Endodermal cell (in vitro differentiated cells): ENCODE measurements at places on chromosomes 4 and X. TPM values are rescaled to one million over a fixed set of nuclear protein-coding genes. Genes with fewer than 3 reads are reported as not detected.

The CT47B1 gene
- total RNA-seq = not detected in 2 replicates

The ZNF185 gene
- total RNA-seq = 13.0 and 13.5 TPM in 2 replicates

- no peak overlapping the region for H3K4me3 ChIP-seq
- no peak for DNase-seq
These were observed 17.5 kb downstream of the ANKRD50 start for GRCh38 chr4:124694946-124695598.

GRCh38 chrX:132778917-132779316, 179.5 kb downstream of the HS6ST2 start:
- H3K27ac ChIP-seq = no peak overlapping the region
- H3K36me3 ChIP-seq = no peaks in the 10 kb centered on the region
- no peak overlapping the region for H3K4me3 ChIP-seq
- no peaks in the 10 kb centered on the region for H3K4me1 ChIP-seq
- H3K27me3 ChIP-seq = no peaks in the 10 kb centered on the region

The STARD8 gene
- 1.5 and 2.0 TPM in 2 replicates for total RNA-seq

DNA sequence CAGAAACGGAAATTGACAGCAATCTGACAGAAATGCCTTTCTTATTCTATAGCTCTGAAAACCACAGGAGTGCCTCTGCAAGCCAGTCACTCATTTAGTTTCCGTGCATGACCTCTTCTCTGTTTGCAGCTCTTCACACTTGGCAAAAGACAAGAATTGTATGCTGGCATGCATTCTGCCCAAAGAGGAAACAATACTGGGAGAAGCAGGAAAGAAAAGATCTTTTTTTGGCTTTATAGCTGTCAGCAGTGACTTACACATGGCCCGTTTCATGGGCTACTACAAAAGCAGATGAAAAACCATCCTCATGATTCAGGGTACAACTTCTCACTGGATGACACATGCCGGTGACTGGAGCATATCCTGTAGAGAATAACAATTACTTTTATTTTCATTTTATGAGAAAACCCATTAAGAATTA, 249.4 kb downstream of the ADAMTS3 start:
- no peaks in the 10 kb centered on the region for H3K36me3 ChIP-seq
- no peak for DNase-seq
- H3K27me3 ChIP-seq = no peaks in the 10 kb centered on the region
- H3K27ac ChIP-seq = no peak overlapping the region
- H3K4me3 ChIP-seq = no peak overlapping the region

- H3K4me3 ChIP-seq = no peak overlapping the region
- DNase-seq = peak; percentile 90
- H3K36me3 ChIP-seq = no peaks in the 10 kb centered on the region
- no peaks in the 10 kb centered on the region for H3K4me1 ChIP-seq
- H3K27me3 ChIP-seq = no peaks in the 10 kb centered on the region
- H3K27ac ChIP-seq = no peak overlapping the region
These were observed 1.7 kb downstream of the PRAF2 start for GRCh38 chrX:49071877-49072711.

- H3K27me3 ChIP-seq = no peaks in the 10 kb centered on the region
- peak overlapping the region; percentile 57 for H3K4me3 ChIP-seq
- H3K27ac ChIP-seq = no peak overlapping the region
- peaks cover 5% of the 10 kb centered on the region for H3K4me1 ChIP-seq
- H3K36me3 ChIP-seq = no peaks in the 10 kb centered on the region
- no peak for DNase-seq
These were observed 133.6 kb upstream of the RASGEF1B start for GRCh38 chr4:81605271-81605670.

- H3K27me3 ChIP-seq = no peaks in the 10 kb centered on the region
- H3K4me3 ChIP-seq = no peak overlapping the region
- H3K4me1 ChIP-seq = no peaks in the 10 kb centered on the region
These were observed 61.2 kb upstream of the DAPP1 start for GRCh38 chr4:99755223-99755944.

The HSPA4L gene
- 1.7 and 2.0 TPM in 2 replicates for total RNA-seq

- H3K27me3 ChIP-seq = no peaks in the 10 kb centered on the region
- peak; percentile 68 for DNase-seq
- H3K36me3 ChIP-seq = no peaks in the 10 kb centered on the region
- H3K27ac ChIP-seq = no peak overlapping the region
These were observed 100.4 kb downstream of the HMX1 start for GRCh38 chr4:8771258-8771590.

The UGT2B15 gene
- total RNA-seq = not detected in 3 replicates

DNA sequence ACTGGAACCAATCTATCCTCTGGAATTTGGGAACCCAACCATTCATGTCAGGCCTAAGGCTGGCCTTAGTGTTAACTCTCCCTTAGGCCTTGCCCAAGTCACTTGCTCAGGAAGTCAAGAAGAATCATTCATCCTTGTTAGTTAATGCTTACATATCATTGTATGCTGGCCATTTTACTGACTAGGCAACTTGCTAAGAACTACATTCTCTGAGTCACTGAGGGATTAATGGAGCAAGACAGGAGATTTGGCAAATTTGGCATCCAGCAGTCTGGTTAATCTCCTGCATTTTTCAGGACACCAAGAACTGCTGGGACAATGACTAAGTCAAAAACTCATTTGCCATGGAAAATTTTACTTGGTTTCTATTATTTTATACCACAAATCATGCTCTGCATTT, 115.8 kb upstream of the DDIT4L start:
- no peak overlapping the region for H3K4me3 ChIP-seq
- no peaks in the 10 kb centered on the region for H3K4me1 ChIP-seq
- no peak for DNase-seq
- H3K27ac ChIP-seq = no peak overlapping the region

The TSPAN6 gene
- 58.4 to 60.4 TPM (median 59.1 TPM) in 3 replicates for total RNA-seq

GRCh38 chrX:118971552-118971951, 2.9 kb upstream of the LONRF3 start:
- no peaks in the 10 kb centered on the region for H3K4me1 ChIP-seq
- no peak overlapping the region for H3K4me3 ChIP-seq
- peaks cover 49% of the 10 kb centered on the region for H3K27me3 ChIP-seq
- H3K27ac ChIP-seq = no peak overlapping the region
- DNase-seq = peak; percentile 73

- DNase-seq = no peak
- no peaks in the 10 kb centered on the region for H3K4me1 ChIP-seq
- H3K27ac ChIP-seq = no peak overlapping the region
These were observed 36.3 kb upstream of the SPINK2 start for GRCh38 chr4:56857601-56858309.

The CXCL10 gene
- not detected in 2 replicates for total RNA-seq

The CYSLTR1 gene
- 0.24 to 0.36 TPM in 2 of 3 replicates, not detected in the other for total RNA-seq

GRCh38 chr4:7783541-7783940, 156.1 kb downstream of the AFAP1 start:
- no peaks in the 10 kb centered on the region for H3K4me1 ChIP-seq
- H3K27me3 ChIP-seq = no peaks in the 10 kb centered on the region
- no peak overlapping the region for H3K4me3 ChIP-seq
- H3K27ac ChIP-seq = no peak overlapping the region
- no peak for DNase-seq
